ENCODE measurements at places on chromosomes 16 and 17.

GRCh38 chr17:1414001-1414574 is 14.1 kb upstream of the YWHAE start:
- no peak for DNase-seq

GRCh38 chr17:2909846-2910234 is 113.6 kb downstream of the RAP1GAP2 start:
- no peak for DNase-seq

- no peak for DNase-seq
Observed at GRCh38 chr17:30241051-30241450, 5.6 kb upstream of the SLC6A4 start.

DNA sequence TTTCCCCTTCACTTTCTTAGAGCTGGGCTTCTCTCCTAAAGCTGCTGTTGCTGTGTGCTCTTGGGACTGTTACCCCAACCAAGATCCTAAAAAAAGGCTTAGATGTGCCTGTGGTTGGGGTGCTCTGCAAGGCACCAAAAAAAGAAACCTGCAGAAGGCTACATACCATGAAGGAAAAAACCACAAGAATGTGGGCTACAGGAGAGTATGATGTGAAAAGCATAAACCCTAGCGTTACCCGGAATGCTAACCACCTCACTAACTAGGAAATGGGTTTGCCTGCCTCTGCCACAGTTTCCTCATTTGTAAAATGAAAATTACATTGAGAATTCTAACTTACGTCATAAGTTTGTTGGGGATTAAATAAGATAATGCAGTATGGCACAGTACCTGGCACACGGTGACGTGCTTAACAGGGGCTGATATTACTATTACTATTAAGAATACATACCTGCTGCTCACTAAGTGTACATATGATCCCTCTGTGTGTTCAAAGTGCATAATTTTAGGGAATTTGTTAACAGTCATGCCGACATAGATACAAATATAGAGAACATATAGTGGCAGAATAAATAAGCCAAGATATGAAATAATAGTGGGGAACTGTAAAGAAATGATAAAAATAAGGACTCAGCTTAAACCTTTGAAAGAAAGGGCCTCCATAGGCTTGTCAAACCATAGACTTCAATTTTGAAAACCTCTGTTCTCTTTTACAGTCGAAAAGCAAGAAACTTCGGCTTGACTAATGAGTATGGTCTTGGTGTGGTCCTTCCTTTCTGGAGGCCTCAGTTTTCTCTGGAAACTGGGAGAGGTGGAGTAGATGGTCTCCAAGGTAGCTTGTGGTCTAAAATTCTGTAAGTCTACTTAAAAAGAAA is 177.8 kb upstream of the TBX2 start:
- DNase-seq = no peak

DNA sequence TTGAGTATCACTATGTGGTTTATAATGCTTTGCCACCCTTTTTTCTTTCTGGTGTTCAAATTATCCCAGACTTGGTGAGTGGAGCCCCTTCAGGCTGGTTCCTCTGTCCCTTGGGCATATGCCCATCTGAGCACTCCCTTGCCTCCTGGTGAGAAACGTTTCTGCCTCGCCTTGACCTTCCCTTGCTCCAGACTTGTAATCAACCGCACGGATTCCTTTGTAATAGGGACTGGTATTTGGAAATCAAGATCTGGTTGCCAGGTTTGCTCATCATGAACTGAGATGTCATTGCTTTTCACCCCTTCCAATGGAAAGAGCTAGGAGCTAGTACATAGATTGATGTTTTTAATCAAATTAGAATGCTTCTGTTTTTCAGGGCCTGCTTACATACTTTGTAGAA is 43.7 kb downstream of the SEC14L1 start:
- peak; percentile 33 for DNase-seq
